ENCODE measurements at places on chromosomes 1 and 21.

- no peak within 1 kb of the TSS for H3K27ac ChIP-seq
- DNase-seq: no peak
- H3K27me3 ChIP-seq: peaks cover 3% of the 10 kb centered on the region
- no peaks in the 10 kb centered on the region for H3K36me3 ChIP-seq
- no peak within 1 kb of the TSS for H3K4me3 ChIP-seq
- no peaks in the 10 kb centered on the region for H3K4me1 ChIP-seq
These were observed at the start of gene OR6N1 for GRCh38 chr1:158771950-158772866. OR6N1 (minus strand) TSS chr1:158772195; CDS start chr1:158766682, 5,513 bp downstream.

GRCh38 chr1:60697204-60697994, 385.0 kb upstream of the NFIA start:
- H3K4me1 ChIP-seq: no peaks in the 10 kb centered on the region
- no peak for DNase-seq
- H3K27ac ChIP-seq: no peak overlapping the region
- no peaks in the 10 kb centered on the region for H3K27me3 ChIP-seq
- no peak overlapping the region for H3K4me3 ChIP-seq
- no peaks in the 10 kb centered on the region for H3K36me3 ChIP-seq

GRCh38 chr1:21815724-21816321, 3.8 kb downstream of the LDLRAD2 start:
- no peaks in the 10 kb centered on the region for H3K4me1 ChIP-seq
- no peak overlapping the region for H3K4me3 ChIP-seq
- DNase-seq: no peak
- no peaks in the 10 kb centered on the region for H3K36me3 ChIP-seq

- H3K36me3 ChIP-seq: no peaks in the 10 kb centered on the region
- no peak overlapping the region for H3K4me3 ChIP-seq
- no peak for DNase-seq
- H3K27me3 ChIP-seq: no peaks in the 10 kb centered on the region
- no peaks in the 10 kb centered on the region for H3K4me1 ChIP-seq
These were observed 205.3 kb downstream of the DAB1 start for GRCh38 chr1:57218487-57219079.

DNA sequence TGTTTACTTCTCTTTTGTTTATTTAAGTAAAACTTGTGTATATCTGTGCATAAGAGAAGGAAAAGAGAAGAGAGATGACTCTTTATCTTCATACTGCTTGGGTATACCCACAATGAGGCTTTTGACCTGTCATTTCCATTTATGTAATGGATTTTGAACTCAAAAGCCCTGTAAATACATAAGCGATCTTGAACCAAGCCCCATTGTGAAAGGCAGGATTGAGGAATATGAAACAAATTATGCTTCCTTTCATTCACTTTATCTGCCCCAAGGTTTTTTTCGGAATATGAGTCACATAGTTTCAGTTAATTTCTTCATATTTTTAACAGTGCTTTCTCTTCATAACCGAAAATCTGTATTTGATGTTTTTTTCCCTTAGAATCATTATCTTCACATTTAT, 21.4 kb downstream of the CNST start:
- H3K4me1 ChIP-seq: peaks cover 27% of the 10 kb centered on the region
- H3K27ac ChIP-seq: peak overlapping the region; percentile 62
- H3K4me3 ChIP-seq: no peak overlapping the region

- no peak for DNase-seq
- H3K4me1 ChIP-seq: peaks cover 25% of the 10 kb centered on the region
- peak overlapping the region; percentile 58 for H3K27ac ChIP-seq
- H3K36me3 ChIP-seq: 0 out of 2 replicates have a peak, but pooled peaks cover 5% of the 10 kb centered on the region
- peak overlapping the region; percentile 99 for H3K4me3 ChIP-seq
These were observed 818 bp downstream of the FHL3 start for GRCh38 chr1:38004284-38005108.
